ENCODE measurements at places on chromosomes 3 and 15. TPM values are rescaled to one million over a fixed set of nuclear protein-coding genes. Genes with fewer than 3 reads are reported as not detected.

Gene TM2D3
- total RNA-seq, result 54.0 TPM

Gene MESP2
- not detected for total RNA-seq

Gene CNTN3
- total RNA-seq, result 3.6 TPM

Gene MED12L
- 5.9 TPM for total RNA-seq

- no peak for DNase-seq
- H3K4me1 ChIP-seq, result peaks cover 9% of the 10 kb centered on the region
- H3K27me3 ChIP-seq, result no peaks in the 10 kb centered on the region
- H3K27ac ChIP-seq, result no peak overlapping the region
- no peak overlapping the region for H3K4me3 ChIP-seq
- H3K36me3 ChIP-seq, result no peaks in the 10 kb centered on the region
These were observed 15.6 kb downstream of the FILIP1L start for GRCh38 chr3:100098784-100099070.

Gene GXYLT2
- total RNA-seq, result 33.6 TPM

DNA sequence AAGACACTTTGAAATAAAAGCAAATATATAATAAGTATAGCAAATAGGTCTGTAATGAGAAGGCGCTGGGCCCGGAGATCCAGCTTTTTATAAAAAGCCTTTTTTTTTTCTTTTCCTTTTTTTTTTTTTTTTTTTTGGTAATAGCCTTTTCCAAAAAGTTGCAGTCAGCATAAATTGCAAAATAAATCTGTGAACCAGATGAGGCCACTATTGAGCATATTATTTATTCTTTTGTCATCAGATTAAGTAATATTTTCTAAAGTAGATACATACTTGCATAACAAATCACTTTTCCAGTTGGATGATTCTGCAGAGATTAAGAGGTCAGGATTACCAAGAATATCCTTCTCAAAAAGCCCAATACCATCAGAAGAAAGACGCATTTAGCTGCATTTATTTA, 24.9 kb downstream of the FMN1 start:
- no peaks in the 10 kb centered on the region for H3K27me3 ChIP-seq
- no peak overlapping the region for H3K4me3 ChIP-seq
- DNase-seq, result no peak
- H3K4me1 ChIP-seq, result no peaks in the 10 kb centered on the region
- no peak overlapping the region for H3K27ac ChIP-seq

Gene CASR
- not detected for total RNA-seq

DNA sequence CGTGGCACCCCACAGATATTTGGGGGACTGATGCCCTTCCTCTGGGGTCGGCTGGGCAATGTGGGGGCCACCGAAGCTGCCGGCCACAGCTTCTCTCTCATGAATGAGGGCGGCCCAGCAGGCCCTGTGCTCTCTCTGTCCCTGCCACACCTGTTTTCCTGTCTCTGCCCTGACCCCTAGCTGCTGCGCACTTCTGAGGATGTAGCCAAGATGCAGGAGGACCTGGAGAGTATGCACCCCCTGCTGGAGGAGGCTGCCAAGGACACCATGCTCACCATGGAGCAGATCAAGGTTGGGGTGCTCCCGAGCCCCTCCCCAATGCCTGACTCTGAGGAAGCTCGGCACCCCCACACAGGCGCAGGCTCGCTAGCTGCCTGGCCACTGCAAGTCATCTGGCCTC, 59.7 kb downstream of the SEMA3G start:
- H3K4me3 ChIP-seq, result no peak overlapping the region
- no peak overlapping the region for H3K27ac ChIP-seq
- peaks cover 53% of the 10 kb centered on the region for H3K36me3 ChIP-seq
- H3K27me3 ChIP-seq, result no peaks in the 10 kb centered on the region
- no peak for DNase-seq

Gene CCK
- not detected for total RNA-seq

GRCh38 chr15:34043813-34044212, 4.8 kb upstream of the AVEN start:
- H3K36me3 ChIP-seq, result no peaks in the 10 kb centered on the region
- H3K27me3 ChIP-seq, result no peaks in the 10 kb centered on the region
- H3K27ac ChIP-seq, result peak overlapping the region; percentile 14
- peaks cover 12% of the 10 kb centered on the region for H3K4me1 ChIP-seq

DNA sequence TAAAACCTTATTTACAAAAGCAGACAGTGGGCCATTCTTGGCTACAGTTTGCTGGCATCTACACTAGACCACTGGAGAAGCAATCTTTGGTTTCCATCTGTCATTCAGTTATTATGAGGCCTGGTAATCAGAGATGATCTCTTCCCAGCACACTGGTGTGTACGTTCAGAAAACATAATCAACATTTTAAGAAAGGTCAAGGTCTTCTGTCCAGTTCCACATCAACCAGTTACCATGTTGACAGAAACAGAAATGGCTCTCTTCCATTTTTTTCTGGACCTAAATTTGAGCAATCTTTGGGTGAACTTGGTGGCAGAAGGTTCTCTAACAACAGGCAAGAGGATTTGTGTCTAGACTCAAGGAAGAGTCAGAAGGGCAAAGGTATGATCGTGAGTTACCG, 29.8 kb upstream of the ARHGEF3 start:
- no peak overlapping the region for H3K27ac ChIP-seq
- no peaks in the 10 kb centered on the region for H3K27me3 ChIP-seq
- H3K4me3 ChIP-seq, result no peak overlapping the region
- no peaks in the 10 kb centered on the region for H3K4me1 ChIP-seq

GRCh38 chr3:178491751-178492150, 44.5 kb upstream of the KCNMB2 start:
- H3K27me3 ChIP-seq, result no peaks in the 10 kb centered on the region
- H3K4me3 ChIP-seq, result no peak overlapping the region
- DNase-seq, result no peak
- no peaks in the 10 kb centered on the region for H3K4me1 ChIP-seq
- H3K36me3 ChIP-seq, result no peaks in the 10 kb centered on the region

DNA sequence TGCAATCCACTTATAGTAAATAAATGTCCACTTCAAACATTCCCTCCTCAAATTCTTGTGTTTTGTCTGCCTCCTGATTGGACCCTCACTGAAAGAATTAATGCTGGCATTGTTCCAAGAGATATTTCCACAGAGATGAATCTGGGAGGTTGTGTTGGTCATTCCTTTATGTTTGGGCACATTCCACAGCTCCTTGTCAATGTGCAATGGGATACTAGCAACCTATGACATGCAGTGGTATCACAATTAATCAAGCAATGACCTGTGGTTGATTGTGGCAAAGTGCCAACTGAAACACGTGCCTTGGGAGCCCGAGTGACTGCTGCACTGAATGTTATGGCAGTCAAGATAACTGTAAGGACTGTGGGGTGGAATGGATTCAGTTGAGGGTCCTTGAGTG, 55.0 kb upstream of the SNRPN start:
- H3K4me3 ChIP-seq, result no peak overlapping the region
- H3K27me3 ChIP-seq, result no peaks in the 10 kb centered on the region
- no peak for DNase-seq

DNA sequence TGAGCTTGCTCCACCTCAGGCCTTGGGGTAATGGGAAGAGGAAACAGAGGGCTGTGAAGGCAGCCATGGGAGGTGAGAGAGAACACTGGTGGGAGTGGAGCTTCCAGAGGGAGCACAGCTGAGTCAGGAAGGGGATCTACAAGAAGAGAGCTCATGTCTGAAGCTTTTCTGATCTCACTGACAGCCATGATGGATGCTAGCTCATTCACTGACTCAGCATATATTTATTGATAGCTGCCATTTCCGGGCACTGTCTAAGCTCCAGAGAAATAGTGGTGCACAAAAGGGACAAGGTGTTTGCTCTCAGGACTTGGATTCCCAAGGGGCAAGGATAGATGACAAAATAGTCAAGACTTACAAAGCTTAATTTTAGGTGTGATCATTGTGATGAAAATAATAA, 218.8 kb downstream of the CLSTN2 start:
- H3K4me3 ChIP-seq, result no peak overlapping the region
- H3K36me3 ChIP-seq, result no peaks in the 10 kb centered on the region
- H3K27ac ChIP-seq, result no peak overlapping the region
- DNase-seq, result no peak
- no peaks in the 10 kb centered on the region for H3K27me3 ChIP-seq

DNA sequence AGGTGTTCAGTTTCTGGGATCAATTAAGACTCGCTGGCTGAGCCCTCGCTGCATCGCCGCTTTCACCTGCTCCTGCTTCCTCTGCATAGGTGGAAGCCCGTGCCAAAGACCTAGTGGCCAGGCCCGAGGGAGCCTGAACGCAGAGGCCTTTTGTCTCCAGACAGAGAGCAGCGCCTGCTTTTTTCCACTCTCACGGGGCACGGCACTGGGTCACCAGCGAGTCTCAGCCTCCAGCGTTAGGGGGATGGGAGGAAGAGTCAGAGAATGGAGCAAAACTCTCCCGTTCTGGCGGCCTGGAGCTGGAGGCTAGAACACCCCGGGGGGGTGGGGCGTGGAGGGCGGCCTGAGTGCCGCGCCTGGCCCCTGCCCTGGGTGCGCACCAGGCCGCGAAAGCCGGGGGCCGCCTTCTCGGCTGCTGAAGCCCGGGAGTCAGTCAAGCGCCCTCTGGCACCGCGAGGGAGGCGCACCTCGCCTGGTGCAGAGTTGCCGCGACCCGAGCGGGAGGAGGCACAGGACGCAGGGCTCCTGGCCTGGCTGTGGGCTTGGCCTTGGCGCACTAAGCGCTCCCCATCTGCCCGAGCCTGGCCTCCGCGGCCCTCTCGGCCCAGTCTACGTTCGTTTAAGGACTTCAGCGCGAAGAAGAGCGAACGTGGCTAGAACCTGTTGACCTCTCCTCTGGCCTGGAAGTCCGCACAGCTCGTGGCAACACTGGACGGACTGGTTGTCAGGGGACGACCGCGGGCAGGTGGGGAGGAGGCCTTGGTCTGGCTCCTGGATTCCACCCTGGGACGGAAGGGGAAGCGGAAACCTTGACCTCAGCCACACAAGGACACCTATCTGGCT, 21.5 kb downstream of the NR2F2 start:
- no peaks in the 10 kb centered on the region for H3K27me3 ChIP-seq
- peak overlapping the region; percentile 95 for H3K27ac ChIP-seq
- DNase-seq, result no peak

GRCh38 chr3:41092844-41093243, 106.5 kb upstream of the CTNNB1 start:
- DNase-seq, result no peak
- no peak overlapping the region for H3K27ac ChIP-seq
- no peaks in the 10 kb centered on the region for H3K4me1 ChIP-seq
- H3K4me3 ChIP-seq, result no peak overlapping the region
- H3K27me3 ChIP-seq, result no peaks in the 10 kb centered on the region
- H3K36me3 ChIP-seq, result no peaks in the 10 kb centered on the region

- H3K4me3 ChIP-seq, result no peak overlapping the region
- no peak for DNase-seq
These were observed 20.3 kb upstream of the LPP start for GRCh38 chr3:188133646-188134045.

Gene C3orf22
- total RNA-seq, result not detected

Gene GOLGA8J
- not detected for total RNA-seq

DNA sequence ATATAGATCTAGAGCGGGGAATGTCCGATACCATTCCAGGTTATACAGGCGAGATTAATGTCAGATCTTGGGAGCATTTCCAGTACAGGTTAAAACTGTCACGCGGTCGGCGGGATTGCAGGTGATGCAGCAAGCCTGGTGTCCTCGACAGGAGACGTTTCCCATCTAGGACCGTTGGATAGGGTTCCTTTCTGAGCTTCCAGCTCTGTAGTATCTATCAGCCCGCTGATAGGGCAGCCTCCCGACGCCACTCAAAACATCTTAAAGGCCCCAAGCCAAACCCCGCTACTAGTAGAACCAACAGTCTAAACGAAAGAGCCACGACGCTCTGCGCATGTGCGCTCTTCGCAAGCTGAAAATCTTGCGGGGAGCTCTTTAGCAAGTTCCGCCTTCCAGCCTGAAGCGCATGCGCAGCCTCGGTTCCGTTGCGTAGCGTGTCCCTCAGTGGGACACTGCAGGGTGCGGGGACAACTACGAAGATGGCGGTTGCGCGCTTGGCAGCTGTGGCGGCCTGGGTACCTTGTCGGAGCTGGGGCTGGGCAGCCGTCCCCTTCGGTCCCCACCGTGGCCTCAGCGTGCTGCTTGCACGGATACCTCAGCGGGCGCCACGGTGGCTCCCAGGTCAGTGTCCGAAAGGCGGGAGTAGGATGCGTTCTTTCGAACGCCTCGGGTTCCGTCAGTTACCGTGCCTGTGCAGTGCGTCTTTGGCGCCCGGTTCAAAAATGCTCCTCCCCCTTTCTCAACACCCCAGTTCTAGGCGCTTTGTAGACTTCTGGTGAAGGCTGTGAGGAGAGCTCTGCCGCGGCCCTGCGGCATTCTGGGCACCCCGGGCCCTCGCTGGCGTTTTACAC, at the start of gene ABHD10:
ABHD10 (plus strand) TSS at position 444 of the 851 bp plus-strand sequence; CDS start at position 480, 36 bp downstream.
- peaks cover 24% of the 10 kb centered on the region for H3K4me1 ChIP-seq
- peak; percentile 90 for DNase-seq
- H3K36me3 ChIP-seq, result peaks cover 10% of the 10 kb centered on the region
- peak within 1 kb of the TSS; percentile 86 for H3K27ac ChIP-seq
- H3K27me3 ChIP-seq, result no peaks in the 10 kb centered on the region
- peak within 1 kb of the TSS; percentile 67 for H3K4me3 ChIP-seq

DNA sequence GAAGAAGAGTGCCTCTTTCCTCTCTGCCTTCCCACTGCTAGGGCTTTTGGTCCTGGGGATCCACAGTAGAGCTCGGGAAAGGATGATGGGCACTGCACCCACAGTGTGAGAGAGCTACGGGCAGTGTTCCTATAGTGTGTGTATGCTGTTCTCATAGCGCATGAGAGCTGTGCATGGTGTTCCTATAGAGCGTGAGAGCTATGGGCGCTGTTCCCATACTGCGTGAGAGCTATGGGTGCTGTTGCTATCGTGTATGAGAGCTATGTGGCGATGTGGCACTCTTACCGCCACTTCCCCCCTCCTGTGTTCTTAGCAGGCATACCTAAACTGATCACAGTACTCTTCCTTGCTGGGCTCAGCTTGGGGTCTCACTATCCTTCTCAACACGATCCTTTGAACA, 213.5 kb downstream of the EDEM1 start:
- no peaks in the 10 kb centered on the region for H3K27me3 ChIP-seq
- H3K4me1 ChIP-seq, result no peaks in the 10 kb centered on the region
- no peak for DNase-seq
- no peaks in the 10 kb centered on the region for H3K36me3 ChIP-seq
- no peak overlapping the region for H3K4me3 ChIP-seq
- H3K27ac ChIP-seq, result no peak overlapping the region

GRCh38 chr15:73809728-73810501, 56.8 kb upstream of the INSYN1 start:
- no peaks in the 10 kb centered on the region for H3K27me3 ChIP-seq
- H3K4me3 ChIP-seq, result no peak overlapping the region
- no peaks in the 10 kb centered on the region for H3K36me3 ChIP-seq

Gene GOLGA8B
- total RNA-seq, result 144 TPM

Gene TMEM40
- total RNA-seq, result not detected

DNA sequence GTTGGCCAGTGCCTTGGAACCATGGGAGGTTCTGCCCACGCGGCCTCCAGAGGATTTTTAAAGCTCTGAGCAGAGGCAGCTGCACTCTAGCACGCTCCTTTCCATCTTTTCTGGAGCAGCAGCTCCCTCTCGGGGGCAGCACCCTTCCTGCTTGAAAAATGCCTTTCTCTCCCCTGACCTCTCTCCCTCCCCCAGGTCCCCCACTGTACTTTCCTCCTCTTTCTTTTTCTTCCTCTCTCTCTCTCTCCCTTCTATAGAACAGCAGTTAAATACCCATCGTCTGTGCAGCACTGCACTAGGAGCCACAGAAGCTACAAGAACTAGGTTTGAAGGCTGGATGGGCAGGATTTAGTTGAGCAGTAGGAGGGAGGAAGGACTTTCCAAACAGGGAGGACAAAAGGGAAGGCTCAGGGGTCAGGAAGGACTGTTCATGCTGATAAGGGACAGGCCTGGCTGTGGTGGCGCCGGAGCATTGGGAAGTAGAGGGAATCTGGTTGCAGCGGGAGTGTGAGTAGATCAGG, 4.4 kb downstream of the ALPK3 start:
- no peak overlapping the region for H3K4me3 ChIP-seq
- DNase-seq, result no peak
- H3K36me3 ChIP-seq, result no peaks in the 10 kb centered on the region
- H3K4me1 ChIP-seq, result peaks cover 79% of the 10 kb centered on the region
- H3K27me3 ChIP-seq, result no peaks in the 10 kb centered on the region
- no peak overlapping the region for H3K27ac ChIP-seq

Gene CLCN2
- 86.3 TPM for total RNA-seq
